Left hindlimb (tissue), 1 donor: ENCODE measurements at places on chromosomes 2 and 18.

DNA sequence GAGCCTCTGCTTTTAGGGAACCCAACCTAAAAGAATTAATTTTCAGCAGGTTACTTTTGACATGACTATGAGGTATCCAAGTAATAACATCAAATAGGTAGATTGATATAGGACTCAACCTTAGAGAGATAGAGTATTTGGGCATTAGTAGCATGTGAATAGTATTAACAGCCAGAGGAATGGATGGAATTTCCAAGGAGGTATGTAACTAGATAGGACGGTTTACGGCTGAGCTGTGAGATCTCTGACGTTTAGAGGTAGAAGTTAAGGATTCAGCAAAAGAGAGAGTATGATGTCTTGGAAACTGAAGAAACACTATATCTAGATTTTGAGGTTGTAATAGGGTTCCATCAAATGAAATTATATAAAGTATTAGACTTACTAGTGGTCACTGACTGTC lies 70.3 kb downstream of the HNMT start:
- DNase-seq: no peak

DNA sequence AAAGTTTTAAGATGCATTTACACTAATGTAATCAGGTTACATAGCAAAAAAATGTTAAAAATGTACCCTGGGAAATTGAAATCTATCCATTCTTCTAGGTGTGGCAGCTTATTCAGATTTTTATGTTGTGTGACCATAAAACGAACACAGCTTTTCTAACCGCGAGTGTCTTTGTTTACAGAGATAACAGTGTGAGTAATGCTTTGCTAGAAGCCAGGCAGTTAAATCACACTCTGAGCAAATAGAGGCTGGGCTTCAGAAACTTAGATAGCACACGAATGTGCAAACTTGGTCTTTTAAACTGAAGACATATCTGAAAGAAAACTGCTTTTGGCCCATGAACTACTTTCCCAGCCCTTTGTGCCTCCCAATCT lies 116.1 kb downstream of the SPTBN1 start:
- DNase-seq: no peak

DNA sequence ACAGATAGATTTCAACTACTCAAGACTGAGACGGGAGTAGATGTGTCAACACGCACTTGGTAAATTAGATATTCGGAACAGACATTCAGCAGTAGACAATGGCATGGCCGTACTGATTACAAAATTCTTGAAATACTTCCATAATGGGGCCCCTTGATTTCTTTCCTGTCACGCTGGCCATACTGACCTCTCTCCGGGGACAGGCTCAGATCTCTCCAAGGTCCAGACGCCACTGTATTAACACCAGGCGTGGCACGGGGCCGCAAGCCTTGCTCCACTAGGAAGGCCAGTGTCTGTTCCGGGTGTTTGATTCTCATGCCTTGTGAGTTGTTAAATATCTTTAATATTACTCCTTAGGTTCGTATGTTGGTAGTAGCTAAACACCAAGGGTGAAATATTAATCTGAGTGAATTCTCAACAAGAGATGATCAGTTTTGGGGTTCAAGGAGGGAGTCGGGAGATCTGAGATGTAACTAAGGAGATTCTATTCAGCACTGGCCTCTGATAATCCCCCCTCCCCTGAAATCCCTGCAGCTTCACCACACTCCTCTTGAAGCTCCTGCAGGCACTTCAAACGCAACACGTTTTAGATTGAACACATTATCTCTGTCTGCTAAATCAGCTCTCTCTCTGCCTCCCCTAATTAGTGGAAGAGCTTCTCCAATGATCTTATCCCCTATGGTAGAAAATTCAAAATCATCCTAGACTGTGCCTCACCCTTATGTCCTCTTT lies 2.2 kb upstream of the EHD3 start:
- DNase-seq: no peak

DNA sequence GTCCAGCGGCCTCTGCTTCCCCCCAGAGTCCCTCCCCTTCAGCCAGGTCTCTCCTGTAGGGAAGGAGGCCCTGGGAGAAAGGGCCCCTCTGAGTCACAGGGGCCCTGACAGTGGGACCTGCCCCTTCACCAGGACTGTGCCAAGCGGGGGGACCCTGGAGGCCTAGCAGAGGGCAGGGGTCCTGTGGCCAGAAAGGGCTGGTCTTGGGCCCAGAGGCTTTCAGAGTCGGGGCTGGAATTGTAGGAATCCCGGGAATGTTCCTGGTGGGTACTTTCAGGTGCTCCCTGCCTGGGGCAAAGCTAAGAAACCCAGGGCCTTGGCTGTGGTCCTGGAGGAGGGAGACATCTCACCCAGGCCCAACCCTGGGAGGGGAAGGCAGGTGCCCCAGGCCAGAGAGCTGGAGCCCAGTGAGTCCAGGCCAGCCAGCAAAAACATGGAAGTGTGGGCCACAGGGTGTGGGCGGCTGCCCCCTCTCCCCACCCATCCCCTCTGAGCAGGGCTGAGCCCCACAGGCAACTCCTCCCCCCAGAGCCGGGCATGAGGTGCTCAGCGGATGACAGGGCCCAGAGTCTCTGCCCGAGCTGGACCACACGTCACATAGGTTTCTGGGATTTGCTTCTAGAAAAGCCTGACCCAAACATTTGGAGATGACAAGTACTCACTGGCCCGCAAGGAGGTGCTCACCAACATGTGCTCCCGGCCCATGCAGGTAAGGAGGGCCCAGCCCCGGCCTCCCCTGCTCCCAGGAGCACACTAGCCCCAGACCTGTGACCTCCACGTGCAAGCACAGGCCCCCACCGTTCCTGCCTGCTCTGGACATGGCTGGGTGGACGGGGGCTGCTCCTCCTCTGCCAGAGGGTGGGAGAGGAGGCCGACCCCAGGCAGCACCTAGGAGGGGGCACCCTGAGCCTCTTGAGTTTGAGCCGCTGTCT lies 48.2 kb upstream of the ALPP start:
- DNase-seq: peak; percentile 23

DNA sequence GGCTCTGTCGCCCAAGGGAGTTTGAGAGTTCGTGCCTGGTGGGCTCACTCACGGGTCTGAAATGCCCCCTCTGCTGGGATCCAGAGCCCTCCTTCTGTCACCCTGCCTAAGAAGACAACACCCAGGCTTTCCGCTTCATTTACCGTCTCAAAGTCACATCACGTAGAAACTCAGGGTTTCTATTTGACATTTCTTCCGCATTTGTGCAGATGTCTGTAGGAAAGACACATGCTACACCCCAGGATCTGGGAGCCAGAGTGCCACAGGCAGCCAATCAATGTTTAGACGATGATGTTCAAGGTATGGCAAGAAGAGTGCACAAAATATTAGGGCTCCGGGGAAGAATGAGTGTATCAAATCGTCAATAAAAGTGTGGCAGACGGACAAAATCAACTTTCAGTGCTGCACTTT lies 24.4 kb upstream of the ACKR3 start:
- no peak for DNase-seq

DNA sequence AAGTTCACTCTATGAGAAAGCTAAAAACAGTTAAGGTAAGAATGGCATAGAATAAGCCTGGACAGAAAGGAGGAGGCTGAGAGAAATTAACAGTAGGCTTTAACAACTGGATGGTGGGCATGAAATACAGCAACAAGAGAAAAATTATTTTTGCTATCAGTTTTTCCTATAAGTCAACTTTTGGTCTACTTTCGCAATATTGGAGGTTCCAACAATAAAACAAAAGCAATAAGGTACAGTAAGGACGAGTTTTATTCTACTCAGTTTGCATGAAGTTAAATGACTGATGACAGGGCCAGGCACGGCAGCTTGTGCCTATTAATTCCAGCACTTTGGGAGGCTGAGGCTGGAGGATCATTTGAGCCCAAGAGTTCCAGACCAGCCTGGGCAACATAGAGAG lies 17.3 kb downstream of the RAB1A start:
- no peak for DNase-seq

DNA sequence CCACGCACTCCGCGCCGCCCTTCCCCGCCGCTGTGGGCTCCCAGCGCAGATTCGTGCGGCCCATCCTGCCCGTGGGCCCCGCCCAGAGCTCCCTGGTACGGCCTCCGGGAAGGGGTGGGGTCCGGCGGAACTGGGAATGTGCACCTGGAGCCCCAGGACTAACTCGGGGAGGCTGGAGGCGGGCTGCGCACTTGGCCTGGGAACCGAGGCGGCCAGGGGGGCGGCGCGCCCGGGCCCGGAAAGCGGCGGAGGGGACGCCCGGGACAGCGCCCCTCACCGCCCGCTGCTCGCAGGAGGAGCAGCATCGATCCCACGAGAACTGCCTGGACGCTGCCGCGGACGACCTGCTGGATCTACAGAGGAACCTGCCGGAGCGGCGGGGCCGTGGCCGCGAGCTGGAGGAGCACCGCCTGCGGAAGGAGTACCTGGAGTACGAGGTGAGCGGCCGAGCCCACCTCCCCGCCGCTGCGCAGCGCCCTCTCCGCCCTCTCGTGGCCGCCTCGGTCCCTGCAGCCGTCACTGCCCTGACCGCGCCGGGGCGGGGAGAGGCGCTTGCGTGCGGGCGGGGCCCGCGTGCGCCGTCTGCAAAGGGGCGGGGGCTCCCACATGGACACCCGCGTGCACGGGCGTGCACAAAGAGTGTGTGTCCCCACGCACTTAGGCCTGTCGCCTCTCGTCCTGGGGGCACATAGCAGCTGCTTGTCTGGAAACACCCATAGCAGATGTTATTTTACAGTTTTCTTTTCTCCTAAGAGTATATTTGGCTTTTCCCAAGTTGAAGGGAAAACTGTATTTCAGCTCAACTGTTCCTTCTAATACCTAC lies 25.2 kb downstream of the PSD4 start:
- DNase-seq: peak; percentile 86

DNA sequence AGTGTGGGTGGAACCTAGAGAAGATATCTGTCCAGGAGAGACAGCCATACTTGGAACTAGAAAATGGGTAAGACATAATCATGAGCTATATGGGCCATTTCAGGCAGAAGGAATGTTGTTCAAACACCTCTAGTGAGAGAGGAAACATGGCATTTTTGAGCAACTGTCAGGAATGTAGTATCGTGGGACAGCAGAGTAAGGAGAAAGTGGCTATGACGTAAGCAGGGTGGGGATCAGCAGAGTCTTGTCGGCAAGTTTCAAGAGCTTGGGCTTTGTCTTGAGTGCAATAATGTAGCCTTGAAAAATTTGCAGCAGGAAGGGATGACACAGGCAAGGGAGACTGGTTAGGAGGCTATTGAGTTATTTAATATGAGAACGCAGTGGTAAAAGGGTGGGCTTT lies 20.4 kb downstream of the SERPINB7 start:
- no peak for DNase-seq

DNA sequence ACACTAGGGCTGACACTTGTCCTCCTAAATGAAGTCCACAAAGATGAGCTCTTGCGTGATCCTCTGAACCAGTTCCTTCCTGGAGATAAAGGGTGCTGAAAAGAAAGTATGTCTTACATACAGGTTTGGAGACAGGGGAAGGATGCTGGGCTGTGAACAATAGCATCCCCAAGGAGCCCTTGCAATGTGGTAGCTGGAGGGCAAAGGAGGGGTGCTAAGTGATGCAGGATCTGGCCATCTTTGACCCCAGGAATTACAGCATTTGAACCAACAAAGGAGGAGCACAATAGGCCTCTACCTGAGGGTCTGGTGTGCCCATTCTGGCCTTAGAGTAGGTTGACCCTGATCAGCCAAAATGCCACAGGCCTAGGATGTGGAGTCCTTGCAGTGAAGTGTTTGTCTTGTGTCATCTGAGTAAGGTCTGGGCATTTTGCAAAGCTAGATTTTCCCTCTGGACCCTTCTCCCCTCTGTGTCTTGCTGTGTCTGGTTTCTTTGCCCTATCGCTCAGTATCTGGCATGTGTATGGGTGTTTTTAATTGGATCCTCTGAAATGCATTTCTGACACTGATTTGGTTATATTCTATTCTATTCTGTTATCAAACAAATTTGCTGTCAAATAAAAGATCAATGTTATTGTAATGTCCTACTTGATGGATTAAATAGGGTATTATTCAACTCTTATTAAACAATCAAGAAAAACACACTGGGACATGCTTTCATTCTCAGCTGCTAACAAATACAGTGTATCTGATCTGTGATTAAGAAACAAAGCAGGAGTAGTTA lies 364.8 kb upstream of the MEIS1 start:
- DNase-seq: no peak

- no peak for DNase-seq
Observed at GRCh38 chr18:49857708-49858107, 44.4 kb upstream of the ACAA2 start.

DNA sequence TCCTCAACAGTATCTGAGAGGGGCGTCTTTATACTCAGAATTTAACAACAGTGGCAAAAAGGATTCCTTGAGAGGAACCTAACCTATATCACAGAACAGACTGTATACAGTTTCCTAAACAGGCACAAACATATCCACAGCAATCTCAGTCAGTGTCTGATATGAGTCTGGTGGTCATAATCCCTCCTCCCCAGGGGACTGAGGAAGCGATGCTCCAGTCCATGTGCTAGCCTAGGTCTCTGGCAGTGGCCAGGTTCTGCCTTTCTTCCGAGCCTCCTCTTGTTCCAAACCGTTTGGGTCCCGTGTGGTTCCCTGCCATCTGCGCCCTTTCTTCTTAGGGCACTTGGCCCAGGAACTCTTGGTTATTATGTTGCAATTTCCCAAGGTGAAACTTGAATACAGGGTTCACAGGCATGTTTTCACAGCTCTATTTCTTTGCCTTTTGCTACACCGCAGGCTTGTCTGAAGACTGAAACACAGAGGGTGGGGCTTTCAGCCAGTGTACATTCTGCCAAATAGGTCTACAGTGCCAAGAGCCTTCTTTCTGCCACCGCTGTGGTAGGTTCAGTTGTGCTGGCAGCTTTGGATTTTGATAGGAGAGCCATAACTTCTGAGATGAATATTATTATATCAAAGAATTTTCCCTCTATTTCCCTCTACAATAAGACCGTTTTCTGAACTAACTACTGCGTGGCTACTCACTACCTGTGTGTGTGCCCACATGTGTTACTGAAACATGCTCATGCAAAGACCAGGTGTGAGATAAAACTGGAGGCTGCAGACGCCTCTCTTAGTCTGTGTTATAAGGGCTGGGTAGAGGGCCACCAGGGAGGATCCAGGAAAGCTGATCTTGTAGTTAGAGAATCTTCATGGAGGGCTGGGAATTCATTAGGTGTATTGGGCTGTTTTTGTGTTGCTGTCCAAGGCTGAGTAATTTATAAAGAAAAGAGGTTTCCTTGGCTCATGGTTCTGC lies 75.0 kb upstream of the HAAO start:
- DNase-seq: no peak

DNA sequence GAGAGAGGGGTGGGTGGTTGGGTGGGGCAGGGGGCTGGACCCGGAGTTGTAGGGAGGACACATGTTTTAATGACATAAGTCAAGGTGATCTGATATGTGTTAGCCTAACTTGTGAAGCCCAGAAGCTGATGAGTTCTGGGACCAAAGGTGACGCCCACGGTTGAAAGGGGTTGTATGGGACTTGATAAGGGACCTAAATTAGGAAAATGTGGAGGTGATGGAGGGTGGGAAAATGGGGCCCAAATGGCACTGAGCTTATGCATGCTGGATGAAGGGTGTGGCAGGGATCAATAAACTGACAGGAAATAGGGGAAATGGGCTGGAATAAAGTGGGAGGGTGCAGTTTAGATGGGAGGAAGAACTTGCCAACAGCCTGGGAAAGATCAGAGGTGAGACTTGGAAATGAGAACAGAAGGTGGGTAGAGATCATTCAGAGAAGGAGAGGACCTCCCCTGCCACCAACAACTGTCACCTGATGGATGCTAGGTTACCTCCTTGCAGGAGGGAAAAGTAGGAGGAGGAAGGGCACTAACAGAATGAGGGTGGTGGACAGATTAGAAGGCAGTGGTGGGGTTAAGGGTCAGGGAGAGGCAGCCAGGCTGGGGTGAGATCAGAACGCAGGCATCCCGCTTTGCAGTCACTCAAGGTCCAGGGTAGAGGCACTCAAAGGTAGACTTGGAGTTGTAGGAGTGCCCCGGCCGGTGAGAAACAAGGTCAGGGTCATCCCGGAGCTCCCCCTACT lies 15.3 kb downstream of the WNT10A start:
- DNase-seq: no peak

GRCh38 chr2:125427721-125428315 lies 1228.1 kb upstream of the GYPC start:
- no peak for DNase-seq
